AML-193 (cell line): ENCODE measurements at places on chromosomes 12 and 14.

- no peak for DNase-seq
These were observed 102.6 kb upstream of the PRB2 start for GRCh38 chr12:11497995-11498394.

- no peak for DNase-seq
These were observed 15.1 kb downstream of the NDUFA9 start for GRCh38 chr12:4663971-4664505.

DNA sequence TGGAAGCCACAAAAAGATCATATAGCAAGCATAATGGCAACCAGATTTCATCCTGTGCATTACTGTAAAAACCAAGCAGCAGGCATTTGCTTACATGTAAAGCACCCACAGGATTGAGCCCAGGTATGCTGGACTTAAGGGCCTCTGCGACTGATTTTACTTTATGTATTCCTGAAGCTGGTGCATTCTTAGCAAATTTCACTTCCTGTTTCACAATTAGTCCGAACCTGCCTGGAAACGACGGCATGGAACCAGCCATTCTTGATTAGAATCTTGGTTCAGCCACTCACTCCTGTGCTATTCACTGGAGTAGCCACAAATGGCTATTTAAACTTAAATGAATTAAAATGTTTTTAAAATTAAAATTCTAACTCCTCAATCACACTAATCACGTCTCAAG is 239.2 kb downstream of the NUAK1 start:
- DNase-seq: no peak

DNA sequence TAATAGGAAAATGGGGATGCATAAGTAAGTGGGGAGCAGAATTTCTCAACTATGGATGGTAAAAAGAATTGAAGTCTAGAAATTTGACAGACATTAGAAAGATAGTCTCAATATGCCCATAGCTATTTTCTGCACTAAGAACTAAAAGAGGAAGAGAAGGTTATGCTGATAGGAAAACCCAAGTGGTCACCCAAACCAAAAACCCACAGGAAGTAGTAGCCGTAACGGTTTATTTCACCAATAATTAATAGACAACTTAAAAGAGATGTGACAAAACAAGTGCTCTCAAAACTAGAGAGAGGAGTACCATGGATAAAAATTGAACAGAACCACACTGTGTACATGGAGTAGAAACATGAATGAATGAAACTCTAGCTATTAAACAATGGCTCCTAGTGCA is 295.4 kb downstream of the FSCB start:
- DNase-seq: no peak

DNA sequence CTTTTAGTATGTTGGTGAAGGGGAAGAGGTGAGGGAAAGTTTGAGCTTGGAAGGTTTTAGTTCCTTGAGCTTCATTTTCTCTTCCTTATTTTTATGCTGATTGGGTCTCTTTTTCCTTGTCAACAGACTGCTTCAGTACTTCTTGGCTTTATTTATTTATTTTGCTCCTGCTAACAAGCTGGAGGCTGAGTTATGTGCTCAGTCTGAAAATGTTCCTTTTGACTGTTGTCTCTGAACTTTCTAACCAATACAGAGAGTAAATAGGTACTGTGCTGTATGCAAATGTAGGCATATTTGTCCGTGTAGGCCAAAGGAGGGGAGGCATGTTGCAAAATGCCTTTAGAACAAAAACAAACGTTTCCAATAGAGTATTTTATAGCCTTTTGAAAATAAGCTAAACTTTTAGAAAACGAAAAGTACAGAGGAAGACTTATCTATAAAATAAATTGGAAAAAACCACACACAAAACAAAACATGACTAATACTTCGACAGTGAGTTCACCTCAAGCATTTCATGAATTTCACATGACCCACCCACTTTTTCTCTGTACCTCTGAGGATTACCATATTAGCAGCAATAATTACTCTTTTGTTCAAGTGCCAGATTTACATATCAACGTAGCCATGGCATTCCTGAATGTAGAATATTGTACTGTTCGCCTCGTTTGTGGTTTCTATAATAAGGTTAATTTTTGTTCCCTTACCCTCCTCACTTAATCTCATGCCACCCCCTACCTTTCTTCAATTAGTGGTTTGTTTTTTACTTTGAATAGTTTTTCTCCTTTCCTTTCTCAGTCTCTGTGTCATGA is 4.7 kb upstream of the CREBL2 start:
- DNase-seq: no peak

GRCh38 chr12:124477107-124477915 is 90.1 kb downstream of the NCOR2 start:
- DNase-seq: no peak

GRCh38 chr12:122387887-122388286 is 34.6 kb downstream of the CLIP1 start:
- DNase-seq: no peak

GRCh38 chr14:26008290-26008689 is 589.5 kb downstream of the NOVA1 start:
- DNase-seq: peak; percentile 13

DNA sequence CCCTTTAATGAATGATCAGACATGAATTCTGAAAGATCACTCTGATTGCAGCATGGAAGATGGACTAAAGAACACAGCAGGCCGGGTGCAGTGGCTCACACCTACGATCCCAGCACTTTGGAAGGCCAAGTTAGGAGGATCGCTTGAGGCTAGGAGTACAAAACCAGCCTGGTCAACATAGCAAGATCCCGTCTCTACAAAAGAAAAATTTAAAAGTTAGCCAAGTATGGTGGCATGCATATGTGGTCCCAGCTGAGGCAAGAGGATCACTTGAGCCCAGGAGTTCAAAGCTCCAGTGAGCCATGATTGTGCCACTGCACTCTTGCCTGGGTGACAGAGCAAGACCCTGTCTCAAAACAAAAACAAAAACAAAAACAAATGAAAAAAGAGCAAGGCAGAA is 35.1 kb downstream of the SENP1 start:
- DNase-seq: no peak

- DNase-seq: no peak
These were observed 25.0 kb downstream of the CFAP54 start for GRCh38 chr12:96514328-96514727.

DNA sequence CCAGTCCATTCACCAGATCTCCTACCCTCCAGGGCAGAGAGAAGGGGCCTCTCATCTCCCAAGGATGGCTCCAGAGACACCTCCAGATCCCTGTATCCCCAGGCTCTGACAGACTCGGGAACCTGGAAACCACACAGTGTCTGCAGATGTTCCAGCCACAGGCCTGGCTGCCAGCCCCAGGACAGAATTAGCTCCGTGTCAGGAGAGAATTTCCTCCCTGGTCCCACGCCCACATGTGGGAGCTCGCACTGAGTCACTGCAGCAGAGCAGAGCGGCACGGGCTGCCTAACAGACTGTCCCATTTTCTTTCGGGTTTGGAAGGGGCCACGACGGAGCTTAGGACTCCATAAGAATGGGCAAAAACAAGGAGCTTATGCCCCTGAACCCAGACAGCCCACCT is 33.6 kb downstream of the CMKLR1 start:
- no peak for DNase-seq

GRCh38 chr14:76101391-76102379 is 50.0 kb upstream of the GPATCH2L start:
- DNase-seq: no peak

DNA sequence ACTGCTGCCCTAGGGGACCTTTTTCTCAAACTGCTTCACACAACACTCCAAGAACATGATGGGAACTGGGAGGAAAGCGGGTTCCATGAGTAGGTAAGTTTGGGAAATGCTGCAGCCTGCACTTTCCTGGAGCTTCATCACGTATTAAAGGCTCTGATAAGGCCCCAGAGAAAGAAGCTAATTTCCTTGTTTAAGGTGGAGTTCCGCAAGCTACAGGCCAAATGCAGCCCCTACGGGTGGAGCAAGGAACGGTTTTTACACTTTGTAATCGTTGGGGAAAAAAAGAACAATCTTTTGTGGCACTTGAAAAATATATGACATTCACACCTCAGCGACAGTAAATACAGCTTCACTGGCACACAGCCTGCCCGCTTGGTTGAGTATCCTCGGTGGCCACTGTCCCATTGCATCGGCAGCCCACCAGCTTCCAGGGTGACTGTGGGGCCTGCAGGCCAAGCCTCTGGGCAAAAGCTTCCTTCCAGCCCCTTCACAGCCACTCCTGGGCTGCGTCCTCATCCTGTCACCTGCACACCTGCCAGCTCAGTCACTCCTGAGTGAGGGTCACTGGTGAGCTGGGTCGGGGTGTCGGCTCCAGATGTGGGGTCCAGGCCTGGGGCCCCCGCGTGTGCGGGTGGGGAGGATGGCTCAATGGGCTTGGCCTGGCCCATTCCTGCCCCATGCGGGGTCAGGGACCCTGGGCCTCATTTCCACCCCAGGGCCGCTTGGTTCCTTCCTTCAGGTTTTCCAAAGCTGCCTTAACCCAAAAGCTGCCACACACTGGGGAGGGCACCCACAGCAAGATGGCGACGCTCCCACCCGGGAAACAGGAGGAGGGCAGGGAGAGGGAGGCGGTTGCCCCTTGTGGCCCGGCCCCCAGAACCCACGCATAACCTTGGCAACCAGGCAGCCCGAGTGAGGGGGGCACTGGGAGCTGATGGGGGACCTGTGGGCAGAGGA is 2.4 kb downstream of the AMN start:
- no peak for DNase-seq

GRCh38 chr12:2835691-2836403 is 1.0 kb upstream of the NRIP2 start:
- DNase-seq: no peak

GRCh38 chr12:69284131-69284530 is 44.8 kb downstream of the CPSF6 start:
- DNase-seq: no peak

DNA sequence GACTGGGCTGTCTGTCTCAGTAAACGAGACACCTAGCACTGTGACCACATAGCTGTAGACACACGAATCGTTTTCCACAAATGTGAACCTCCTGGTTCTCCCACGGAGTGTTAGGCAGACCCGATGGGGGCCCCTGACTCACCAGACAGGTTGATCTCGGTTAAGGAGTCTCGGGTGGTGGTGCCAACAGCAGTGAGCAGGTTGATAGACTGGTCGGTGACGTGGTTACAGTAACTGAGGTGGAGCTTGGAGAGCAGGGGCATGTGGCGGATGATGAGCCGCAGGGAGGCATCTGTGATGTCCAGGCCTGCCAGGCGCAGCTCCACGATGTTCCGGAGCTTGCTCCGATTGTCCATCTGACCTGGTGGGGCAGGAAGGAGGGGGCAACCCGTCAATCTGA is 39.8 kb downstream of the RNF34 start:
- no peak for DNase-seq

DNA sequence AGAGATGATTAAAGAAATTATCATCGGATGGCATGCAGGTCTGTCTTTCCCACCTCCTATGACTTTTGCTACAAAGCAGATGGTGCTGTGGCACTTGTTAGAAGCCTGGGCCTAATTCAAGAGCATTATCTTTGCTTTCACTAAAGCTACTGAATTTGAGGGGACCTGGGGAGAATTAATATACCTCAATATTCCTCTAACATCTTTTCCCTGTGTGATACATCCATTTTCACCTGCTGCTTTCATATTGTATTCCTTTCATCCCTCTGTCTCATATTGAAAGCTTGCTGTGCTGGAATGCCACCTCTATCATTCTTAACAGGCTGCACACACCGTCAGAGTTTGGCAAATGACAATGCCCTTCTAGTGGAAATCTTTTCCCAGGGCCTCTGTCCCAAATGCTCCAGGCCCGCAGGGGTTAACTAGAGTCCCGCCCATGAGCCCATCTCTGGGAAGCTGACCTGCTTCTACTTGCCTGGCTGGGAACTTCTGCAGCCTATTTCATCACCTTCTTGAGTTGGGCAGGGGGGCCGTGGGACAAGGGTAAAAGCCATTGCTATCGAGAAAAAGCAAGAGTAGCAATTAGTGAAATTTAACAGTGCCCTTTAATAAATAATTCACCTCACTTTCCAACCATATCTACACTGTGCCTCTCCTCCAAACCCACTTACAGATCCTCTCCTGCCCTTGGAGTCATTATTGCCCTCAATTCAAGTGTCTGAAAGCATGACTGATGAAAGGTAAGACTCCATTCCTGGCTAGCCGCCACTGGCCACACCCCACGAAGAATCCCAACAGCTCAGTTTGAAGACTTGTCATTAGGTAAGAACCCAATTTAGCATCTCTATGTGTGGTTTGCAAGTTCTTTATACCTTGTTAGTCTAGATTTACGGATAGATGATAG is 126.7 kb upstream of the BTG1 start:
- no peak for DNase-seq

- DNase-seq: no peak
These were observed 8.4 kb downstream of the KRT8 start for GRCh38 chr12:52896190-52897100.

DNA sequence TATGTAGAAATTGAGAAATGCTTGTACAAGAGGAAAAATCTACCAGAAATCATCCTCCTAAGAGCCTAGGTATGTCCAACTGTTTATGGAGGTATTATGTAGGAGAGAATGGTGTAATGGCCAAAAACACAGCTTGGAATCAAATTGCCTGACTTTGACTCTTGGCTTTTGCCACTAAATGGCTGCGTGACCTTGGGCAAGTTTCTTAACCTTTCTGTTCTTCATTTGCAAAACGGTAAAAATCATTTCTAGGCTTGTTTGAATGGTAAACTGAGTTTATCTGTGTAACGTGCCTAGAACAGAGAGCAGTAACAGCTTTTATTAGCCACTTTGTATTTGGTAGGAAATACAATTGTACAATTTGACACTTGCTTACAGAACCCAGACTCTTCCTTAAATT is 4.9 kb upstream of the GRIP1 start:
- no peak for DNase-seq

- DNase-seq: no peak
These were observed 581 bp downstream of the LRRC10 start for GRCh38 chr12:69610126-69610525.

DNA sequence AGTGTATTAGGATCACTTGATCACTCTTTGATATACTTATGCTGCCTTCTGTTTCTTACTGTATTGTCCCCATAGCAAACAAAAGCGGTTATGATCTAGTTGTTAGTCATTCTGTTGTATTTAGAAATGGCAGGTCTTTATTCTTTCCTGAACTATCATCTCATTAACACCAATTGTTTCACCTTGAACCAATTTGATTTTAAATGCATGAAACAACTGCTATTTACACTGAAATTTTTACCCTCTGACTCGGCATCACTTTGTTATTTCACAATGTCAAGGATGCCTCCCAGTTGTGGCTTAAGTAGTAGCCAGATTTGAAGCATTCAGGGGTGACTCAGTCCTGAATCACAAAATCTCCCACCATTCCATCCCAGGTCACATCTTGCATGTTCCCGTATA is 303.5 kb downstream of the EGLN3 start:
- no peak for DNase-seq

DNA sequence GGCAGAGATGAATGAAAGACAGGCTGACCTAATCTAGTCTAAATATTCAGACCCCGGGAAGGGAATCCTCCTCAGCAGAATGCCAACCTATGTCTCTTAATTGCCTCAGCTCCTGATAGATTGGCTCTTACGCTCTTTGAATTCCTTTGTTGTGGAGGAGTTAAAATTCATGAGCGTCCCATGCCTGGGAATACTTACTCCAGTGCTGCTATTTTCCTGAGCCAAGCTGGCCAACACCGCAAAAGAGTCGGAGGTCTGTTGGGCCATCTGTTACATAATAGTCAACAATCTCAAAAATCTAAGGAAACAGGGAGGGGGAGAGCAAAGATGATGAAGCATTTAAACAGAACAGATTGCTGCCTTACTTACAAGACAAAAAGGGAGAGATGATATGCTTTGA is 182.8 kb downstream of the ASCL1 start:
- no peak for DNase-seq
